ENCODE measurements at places on chromosomes 6 and 20.
A peak's percentile ranks its signal among the peaks of the same experiment; 100 is the strongest.

- DNase-seq: no peak
- H3K27me3 ChIP-seq: peaks cover 48% of the 10 kb centered on the region
- no peaks in the 10 kb centered on the region for H3K36me3 ChIP-seq
- no peaks in the 10 kb centered on the region for H3K4me1 ChIP-seq
- no peak overlapping the region for H3K4me3 ChIP-seq
Observed at GRCh38 chr6:165876588-165876987, 213.5 kb upstream of the PDE10A start.

DNA sequence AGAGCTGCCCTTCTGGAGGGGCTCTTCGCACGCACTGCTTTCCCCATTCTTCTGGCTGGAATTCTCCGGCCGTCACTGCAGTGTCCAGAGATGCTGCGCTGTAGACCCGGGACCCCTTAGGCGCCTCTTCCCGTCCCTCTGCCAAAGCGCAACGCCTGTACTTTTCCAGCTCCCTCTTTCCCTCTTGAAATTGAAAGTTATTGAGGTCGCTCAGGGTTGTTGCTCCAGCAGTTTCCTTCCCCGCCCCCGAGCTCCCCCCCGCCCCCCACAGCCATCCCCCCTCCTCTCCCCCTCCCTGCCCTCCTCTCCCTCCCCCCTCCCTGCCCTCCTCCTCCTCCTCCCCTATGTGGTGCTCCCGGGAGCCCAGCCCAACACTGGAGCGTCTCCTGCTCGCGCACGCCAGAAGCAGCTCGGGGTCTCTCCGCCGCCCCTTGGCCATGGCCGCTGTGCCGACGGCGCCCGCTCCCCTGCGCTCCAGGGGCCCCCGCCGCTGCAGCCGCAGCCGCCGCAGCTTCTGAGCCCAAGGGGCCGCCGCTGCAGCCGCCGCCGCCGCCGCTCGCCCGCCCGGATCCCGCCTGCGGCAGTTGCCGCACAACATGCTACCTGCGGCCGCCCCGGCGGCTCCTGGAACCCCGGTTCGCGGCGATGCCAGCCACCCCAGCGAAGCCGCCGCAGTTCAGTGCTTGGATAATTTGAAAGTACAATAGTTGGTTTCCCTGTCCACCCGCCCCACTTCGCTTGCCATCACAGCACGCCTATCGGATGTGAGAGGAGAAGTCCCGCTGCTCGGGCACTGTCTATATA lies at the start of gene RSPO3:
RSPO3 (plus strand) TSS at position 374 of the 804 bp plus-strand sequence. CDS start 522 bp downstream, outside the sequence.
- no peak for DNase-seq
- no peak within 1 kb of the TSS for H3K27ac ChIP-seq
- H3K27me3 ChIP-seq: peaks cover 90% of the 10 kb centered on the region
- H3K4me1 ChIP-seq: peaks cover 14% of the 10 kb centered on the region
- H3K36me3 ChIP-seq: no peaks in the 10 kb centered on the region

- H3K27me3 ChIP-seq: peaks cover 75% of the 10 kb centered on the region
- no peak overlapping the region for H3K4me3 ChIP-seq
- no peak for DNase-seq
- H3K27ac ChIP-seq: no peak overlapping the region
- peaks cover 4% of the 10 kb centered on the region for H3K36me3 ChIP-seq
Observed at GRCh38 chr20:58215116-58215515, 13.3 kb downstream of the ANKRD60 start.

DNA sequence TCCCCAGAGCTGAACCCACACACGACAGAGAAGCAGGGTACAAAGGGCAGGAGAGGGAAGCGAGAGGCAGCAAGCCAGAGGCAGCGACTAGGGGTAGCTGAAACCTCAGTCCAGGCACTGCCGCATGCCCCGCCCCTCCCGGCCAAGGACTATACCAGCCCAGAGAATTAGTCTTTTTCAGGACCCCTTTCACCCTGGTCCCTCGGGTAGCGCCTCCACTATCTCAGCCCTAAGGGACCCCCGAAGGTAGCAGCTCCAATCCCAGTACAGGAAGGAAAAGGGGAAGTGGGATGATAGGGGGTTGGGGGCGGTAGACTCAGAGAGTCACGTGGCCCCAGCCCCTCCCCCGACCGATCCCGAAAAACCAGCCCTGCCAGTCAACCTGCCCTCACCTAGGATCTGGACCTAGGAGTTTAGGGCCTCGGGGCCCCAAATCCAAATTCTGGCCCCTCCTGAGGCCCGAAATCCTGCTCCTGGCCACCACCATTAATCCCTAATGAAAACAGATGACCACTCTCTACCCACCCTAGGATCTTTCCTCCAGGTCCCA lies 1.3 kb downstream of the RGL2 start:
- no peaks in the 10 kb centered on the region for H3K27me3 ChIP-seq
- H3K36me3 ChIP-seq: peaks cover 46% of the 10 kb centered on the region
- peaks cover 47% of the 10 kb centered on the region for H3K4me1 ChIP-seq
- DNase-seq: no peak
- peak overlapping the region; percentile 97 for H3K4me3 ChIP-seq

- peaks cover 63% of the 10 kb centered on the region for H3K36me3 ChIP-seq
- no peaks in the 10 kb centered on the region for H3K27me3 ChIP-seq
- DNase-seq: no peak
- peaks cover 53% of the 10 kb centered on the region for H3K4me1 ChIP-seq
Observed at GRCh38 chr20:51432875-51433274, 109.6 kb downstream of the NFATC2 start.

DNA sequence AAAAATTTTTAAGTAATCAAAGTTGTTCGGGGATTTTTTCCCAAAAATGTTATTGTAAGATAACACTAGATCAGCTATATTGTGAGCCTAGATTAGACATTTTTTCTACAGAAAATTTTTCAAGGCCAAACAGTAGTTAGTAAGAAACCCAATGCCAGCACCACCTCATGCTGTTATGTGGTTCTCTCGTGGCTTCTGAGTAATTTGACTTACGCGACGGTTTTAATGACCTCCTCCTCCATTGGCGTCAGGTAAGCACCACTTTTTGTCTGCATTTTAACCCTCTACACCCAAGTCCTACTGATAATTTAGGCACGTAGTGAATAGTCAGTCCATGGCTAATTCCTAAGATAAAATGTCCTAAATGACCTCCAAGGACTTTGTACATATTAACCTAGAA lies 9.7 kb downstream of the RPS6KA2 start:
- H3K27me3 ChIP-seq: peaks cover 36% of the 10 kb centered on the region

- no peak overlapping the region for H3K4me3 ChIP-seq
- H3K27me3 ChIP-seq: peaks cover 15% of the 10 kb centered on the region
- H3K4me1 ChIP-seq: no peaks in the 10 kb centered on the region
- no peaks in the 10 kb centered on the region for H3K36me3 ChIP-seq
- H3K27ac ChIP-seq: no peak overlapping the region
Observed at GRCh38 chr6:14172562-14172961, 55.0 kb downstream of the CD83 start.

DNA sequence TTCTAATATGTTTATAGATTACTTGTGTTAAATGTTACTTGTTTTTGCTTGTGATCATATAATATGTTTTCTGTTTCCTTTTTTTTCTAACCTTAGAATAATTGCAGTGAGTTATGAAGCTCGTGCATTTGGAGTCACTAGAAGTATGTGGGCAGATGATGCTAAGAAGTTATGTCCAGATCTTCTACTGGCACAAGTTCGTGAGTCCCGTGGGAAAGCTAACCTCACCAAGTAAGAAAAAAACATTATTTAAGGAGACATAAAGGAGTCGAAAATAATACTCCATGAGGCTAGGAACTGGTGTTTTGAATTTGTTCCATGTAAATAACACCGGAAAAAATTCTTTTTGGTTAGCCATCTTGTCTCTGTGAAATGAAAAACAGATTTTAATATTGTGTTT lies 6.9 kb downstream of the POLH start:
- H3K27ac ChIP-seq: no peak overlapping the region
- H3K4me3 ChIP-seq: no peak overlapping the region
- no peaks in the 10 kb centered on the region for H3K27me3 ChIP-seq

- H3K4me3 ChIP-seq: no peak overlapping the region
- peak; percentile 68 for DNase-seq
- peak overlapping the region; percentile 60 for H3K27ac ChIP-seq
- H3K27me3 ChIP-seq: no peaks in the 10 kb centered on the region
- peaks cover 54% of the 10 kb centered on the region for H3K4me1 ChIP-seq
- H3K36me3 ChIP-seq: peaks cover 14% of the 10 kb centered on the region
Observed at GRCh38 chr20:44215125-44215524, 4.6 kb upstream of the OSER1 start.

DNA sequence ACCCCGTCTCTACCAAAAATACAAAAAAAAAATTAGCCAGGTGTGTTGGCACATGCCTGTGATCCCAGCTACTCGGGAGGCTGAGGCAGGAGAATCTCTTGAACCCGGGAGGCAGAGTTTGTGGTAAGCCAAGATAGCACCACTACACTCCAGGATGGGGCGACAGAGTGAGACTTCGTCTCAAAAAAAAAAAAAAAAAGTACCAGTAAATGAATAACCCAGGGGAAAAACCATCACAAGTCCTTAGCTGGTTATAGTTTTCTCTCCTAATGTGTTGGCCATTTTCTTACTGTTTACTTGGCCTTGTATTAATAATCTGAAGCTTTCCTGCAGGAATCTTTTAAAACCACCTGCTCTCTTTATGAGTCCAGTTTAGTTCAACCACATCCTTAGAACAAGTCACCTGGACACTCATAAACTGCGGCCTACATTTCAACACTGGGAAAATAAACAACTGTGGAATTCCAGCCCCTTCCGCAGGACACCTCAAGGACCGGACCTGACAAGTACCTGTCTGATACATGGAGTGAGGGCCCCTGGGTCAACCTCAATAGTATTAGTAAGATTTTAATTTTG lies 102.6 kb downstream of the ATP9A start:
- peaks cover 37% of the 10 kb centered on the region for H3K4me1 ChIP-seq
- peaks cover 3% of the 10 kb centered on the region for H3K36me3 ChIP-seq
- DNase-seq: no peak
- H3K27ac ChIP-seq: no peak overlapping the region
- no peak overlapping the region for H3K4me3 ChIP-seq
- H3K27me3 ChIP-seq: no peaks in the 10 kb centered on the region

Data from central memory CD8-positive, alpha-beta T cell (primary cell).